ENCODE measurements at places on chromosomes 6 and 20.

DNA sequence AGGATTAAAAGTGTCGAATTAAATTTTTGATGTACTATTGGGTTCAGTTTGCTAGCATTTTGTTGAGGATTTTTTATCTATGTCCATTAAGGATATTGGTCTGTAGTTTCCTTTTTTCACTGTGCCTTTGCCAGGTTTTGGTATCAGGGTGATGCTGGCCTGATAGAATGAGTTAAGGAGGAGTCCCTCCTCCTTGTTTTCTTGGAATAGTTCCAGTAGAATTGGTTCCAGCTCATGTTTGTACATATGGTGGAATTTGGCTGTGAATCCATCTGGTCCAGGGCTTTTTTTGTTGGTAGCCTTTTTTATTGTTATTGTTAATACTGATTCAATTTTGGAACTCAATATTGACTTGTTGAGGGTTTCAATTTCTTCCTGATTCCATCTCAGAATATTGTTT, 141.8 kb downstream of the SIM1 start:
- no peak for DNase-seq

DNA sequence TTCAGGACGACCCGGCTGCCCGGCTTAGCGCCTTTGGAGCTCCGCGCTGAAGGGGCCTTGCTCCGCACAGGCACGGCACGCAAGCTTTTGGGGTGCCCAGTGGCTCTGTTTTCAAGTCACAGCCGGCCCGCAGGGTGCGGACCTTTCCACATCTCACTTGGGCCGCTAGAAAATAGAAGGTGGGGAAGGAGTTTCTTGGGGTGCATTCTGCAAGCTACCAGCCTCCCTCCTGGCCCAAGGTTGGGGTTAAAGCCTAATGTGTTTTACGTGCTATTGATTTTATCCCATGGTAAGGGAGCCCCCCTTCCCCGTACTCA, 561 bp downstream of the KAT14 start:
- DNase-seq = no peak

GRCh38 chr6:79453558-79454042, 83.6 kb downstream of the LCA5 start:
- DNase-seq = no peak

DNA sequence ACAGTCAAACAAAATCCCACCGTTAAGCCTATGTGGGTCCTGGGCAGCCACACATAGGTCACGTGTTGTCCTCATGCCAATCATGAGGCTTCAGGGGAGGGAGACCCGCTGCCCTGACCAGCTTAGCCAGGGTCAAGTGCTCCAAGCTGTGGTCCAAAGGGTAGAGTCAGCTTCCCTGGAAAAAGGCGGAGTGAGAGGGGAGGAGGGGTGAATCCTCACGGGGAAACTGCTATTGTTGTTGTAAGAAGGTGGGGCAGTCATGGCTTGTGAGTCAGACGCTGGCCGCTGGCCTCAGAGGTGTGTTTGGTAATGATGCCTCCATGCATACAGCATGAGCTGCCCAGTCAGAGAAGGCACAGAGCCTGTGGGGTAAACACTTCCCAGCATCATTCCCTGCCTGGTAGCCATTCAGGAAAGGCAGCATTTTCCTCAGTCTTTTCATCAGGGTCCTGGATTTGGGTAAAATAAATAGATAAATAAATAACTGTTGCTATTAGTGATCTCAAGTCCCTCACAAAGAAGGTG, 8.7 kb downstream of the CST3 start:
- DNase-seq = no peak

- DNase-seq = no peak
Observed at GRCh38 chr6:109490713-109491112, 7.7 kb upstream of the ZBTB24 start.

DNA sequence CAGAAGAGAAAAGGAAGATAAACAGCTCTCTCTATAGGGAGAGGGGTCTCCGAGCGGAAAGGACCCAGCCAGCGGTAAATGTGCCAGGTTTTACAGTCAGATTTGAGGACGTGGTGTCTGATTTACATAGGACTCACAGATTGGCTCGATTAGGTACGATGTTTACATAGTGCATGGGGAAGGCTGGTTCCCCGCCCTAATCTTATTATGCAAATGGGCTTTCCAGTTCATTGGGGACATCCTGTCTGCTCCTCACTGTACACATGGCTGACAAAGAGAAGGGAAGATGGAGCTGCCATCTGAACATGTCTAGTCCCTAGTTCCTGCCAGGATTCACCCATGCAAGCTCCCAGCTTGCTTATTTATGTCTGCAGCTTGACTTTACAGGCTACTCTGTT, 119.9 kb downstream of the RNF144B start:
- DNase-seq = no peak

- DNase-seq = no peak
Observed at GRCh38 chr20:3082306-3082951, 2.1 kb downstream of the AVP start.

DNA sequence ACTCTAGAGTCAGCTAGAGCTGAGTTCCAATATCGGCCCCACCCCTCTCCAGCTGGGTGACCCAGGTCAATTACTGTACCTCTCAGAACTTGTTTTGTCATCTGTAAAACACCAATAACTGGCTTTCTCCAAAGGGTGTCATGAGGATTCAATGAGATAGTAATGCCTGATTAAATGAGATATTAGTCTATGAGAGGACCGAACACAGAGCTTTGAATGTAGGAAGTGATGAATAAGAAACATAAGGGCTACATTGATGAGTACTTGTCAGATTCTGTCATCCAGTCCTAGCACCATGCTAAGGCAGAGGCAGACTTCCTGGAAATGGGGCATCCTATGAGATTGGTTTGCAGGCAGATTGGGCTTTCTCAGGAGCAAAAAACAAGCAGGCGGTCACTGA, 20.2 kb downstream of the BPI start:
- DNase-seq = no peak

DNA sequence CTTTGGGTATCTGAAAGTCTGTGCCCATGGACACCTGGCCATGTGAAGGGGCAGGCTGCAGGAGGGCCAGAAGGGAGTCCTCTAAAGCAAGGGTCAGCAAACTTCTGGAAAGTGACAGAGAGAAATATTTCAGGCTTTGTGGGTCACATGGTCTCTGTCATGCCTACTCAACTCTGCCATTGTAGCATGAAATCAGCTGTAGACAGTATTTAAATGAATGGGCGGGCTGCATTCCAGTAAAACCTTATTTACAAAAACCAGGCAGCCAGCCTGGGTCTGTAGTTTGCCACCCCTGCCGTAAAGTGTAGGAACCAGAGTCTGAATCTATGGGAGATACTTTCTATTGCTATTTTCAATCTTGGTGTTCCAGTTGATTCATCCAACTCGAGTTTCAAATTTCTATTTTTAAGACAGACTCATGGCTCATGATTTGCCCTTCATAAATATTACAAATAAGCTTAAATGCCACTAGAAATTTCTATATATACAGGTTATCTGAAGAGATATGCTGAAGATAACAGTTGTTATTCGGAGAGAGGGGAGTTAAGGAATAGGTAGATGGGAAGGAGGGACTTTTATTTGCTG, 19.0 kb upstream of the ADGRF4 start:
- no peak for DNase-seq

- DNase-seq = no peak
Observed at GRCh38 chr6:121856296-121856695, 420.9 kb downstream of the GJA1 start.

- DNase-seq = no peak
Observed at GRCh38 chr20:13205848-13206434, 15.1 kb upstream of the ISM1 start.

GRCh38 chr6:57283911-57284455, 33.4 kb upstream of the PRIM2 start:
- no peak for DNase-seq

DNA sequence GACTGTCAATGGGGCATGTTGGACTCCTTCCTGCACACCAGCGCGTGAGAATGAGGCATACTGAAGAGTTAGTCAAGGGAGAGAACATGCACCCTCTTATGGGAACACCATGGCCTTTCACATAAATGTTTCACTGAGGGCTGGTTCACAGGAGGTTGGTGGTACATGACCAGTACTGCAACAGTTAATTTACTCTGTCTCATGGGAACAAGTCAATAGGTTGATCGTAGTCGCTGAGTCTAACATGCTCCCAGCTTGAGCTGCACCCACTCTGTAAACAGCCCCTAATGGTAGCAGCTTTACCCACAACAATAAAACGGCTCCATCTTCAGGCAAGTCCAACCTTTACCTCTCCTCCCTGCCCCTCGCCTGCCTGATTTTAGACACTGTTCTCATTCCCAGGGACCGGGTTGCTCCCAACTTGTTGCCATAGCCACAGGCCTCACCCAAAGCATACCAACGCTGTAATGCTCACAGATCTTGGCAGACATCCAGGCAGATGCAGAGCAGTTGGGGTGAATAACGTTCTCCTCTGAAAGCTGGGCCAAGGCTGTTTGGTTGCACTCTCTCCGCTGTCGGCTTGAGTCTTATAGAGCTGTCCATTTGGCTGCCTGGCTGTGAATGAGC, 111.3 kb downstream of the LY86 start:
- no peak for DNase-seq

GRCh38 chr20:52405417-52405816, 213.8 kb upstream of the ZFP64 start:
- DNase-seq = no peak

- no peak for DNase-seq
Observed at GRCh38 chr20:3614466-3614865, 48.7 kb downstream of the GFRA4 start.

GRCh38 chr20:38334016-38334415, 12.3 kb upstream of the LBP start:
- DNase-seq = no peak
